ENCODE measurements at places on chromosomes 7 and 10. TPM values are rescaled to one million over a fixed set of nuclear protein-coding genes. Genes with fewer than 3 reads are reported as not detected.

Gene HOXA10
- total RNA-seq, result 7.7 TPM

Gene PLXNA4
- total RNA-seq, result 0.79 TPM

Gene DGKB
- not detected for total RNA-seq

Gene SOSTDC1
- total RNA-seq, result not detected

Gene FAM24B
- total RNA-seq, result 13.7 TPM

Gene SFR1
- total RNA-seq, result 15.1 TPM

Gene ESYT2
- total RNA-seq, result 96.4 TPM
